Astrocyte of the cerebellum (primary cell): ENCODE measurements at places on chromosomes 7 and 10.

DNA sequence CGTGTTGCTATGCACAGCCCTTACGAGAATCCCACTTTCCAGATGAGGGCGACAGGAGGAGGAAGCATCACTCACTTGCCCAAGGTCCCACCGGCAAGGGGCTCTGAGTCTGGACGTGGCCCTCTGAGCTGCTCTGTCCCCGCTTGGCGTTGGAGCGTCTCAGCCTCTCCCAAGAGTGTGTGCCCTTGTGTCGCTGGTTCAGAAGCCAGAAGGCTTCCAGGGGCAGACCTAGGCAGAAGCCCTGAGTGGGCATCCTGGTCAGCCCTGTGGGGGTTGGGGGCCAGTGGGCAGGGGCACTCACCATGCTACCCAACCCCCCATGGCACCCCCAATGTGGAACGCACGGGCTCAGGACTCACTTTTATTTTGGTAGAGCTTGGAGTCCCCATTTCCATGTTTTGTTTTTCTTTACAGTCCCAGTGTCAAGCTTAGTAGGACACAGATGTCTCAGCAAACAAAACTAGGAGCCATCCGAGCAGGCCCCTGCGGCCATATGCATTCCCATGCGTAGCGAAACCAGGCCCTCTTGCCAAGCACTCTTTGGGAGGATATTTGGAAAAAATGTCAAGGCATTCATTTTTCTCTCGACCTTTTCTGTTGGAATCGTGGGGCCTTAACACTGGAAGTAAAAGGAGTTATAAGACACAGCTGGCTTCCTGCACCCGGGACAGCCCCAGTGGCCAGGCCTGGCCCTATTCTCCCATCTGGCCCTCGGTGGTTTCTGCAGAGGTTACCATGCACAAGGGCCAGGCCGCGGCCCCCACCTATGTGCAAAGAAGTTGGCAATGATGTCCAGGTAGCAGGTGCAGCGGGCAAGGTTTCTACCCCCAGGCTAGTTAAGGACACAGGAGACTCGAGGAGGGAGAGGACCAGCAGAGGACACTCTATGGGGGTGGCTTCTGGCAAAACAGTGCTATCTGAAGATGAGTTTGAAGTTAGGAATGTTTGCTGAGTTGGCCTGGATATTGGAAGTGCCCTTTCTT, 97.0 kb downstream of the LHPP start:
- DNase-seq, result no peak

DNA sequence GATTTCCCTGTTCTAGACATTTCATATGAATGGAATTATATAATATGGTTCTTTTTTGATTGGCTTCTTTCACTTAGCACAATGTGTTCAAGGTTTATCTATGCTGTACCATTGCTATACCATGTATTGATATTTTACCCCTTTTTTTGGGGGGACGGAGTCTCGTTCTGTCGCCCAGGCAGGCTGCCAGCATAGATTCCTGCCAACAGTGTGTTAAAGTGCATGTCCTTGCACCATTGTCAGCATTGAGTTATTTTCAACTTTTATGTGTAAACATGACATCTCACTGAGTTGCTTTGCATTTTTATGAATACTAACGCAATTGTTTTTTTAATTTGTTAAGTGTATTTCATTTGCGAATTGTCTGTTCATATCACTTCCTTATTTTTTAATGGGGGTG, 4.9 kb downstream of the ABCC2 start:
- no peak for DNase-seq

- no peak for DNase-seq
Measured at GRCh38 chr10:131430716-131431412, 119.3 kb upstream of the TCERG1L start.

DNA sequence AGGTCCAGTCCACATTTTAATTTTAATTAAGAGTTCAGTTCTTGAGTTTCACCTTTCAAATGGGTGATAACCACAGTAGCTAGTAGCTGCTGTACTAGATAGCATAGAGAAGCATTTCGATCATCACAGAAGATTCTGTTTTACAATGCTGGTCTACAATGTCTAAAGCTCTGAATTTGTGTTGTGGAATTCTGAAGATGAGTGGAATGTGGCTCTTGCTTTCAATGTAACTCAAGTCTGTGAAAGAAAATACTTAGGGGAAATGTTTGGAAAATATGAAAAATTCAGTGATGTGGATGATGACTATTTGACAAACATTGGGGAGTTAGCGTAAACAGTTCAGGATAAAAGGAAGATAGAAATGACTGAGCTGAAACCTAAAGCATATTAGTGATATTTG, 139.4 kb downstream of the GNAT3 start:
- DNase-seq, result no peak

- no peak for DNase-seq
Measured at GRCh38 chr7:137873979-137874777, 27.4 kb upstream of the DGKI start.

DNA sequence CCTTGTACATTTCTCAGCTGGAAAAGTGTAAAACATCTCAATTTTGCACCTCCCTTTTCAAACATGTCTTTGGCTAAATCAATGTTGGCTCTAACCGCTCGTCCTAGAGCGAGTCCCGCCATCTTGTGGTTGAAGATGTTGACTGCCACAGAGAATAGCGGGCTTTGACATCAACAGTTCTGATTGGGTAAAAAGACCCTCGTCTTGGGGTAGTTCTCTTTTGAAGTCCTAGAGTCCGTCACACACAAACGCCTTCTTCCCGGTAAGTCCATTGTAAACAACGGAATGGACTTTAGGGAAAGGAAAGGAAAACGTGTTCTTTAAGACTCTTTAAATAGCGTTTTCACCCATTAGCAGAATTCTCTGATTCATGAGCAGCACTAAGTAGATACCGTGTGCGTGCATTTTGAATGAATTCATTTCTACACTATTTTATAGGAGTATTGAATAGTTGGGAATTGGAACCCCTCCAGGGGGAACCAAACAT, 452 bp upstream of the RPP30 start:
- peak; percentile 68 for DNase-seq

GRCh38 chr7:83957333-83957732, 237.3 kb downstream of the SEMA3A start:
- DNase-seq, result no peak

DNA sequence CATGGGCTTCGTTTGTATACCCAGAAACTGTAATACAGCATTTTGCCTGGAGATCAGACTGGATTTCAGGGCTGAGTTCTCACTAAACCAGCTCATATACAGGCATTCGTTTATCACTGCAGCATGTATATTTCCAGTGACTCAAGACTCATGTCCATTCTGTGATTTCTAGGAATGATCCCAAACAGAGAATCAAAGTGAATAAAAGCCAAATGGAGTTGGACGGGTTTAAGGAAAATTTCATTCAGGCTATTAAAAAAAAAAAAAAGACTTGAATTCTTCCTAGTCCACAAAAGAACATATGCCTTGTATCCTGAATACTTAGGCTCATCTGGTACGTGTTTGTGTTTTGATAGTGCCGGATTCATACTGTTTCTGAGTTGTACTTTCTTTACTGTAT, 46.8 kb downstream of the TET1 start:
- DNase-seq, result no peak

- DNase-seq, result no peak
Measured at GRCh38 chr7:2009541-2010001, 223.2 kb downstream of the MAD1L1 start.

GRCh38 chr7:95865716-95866371, 93.5 kb downstream of the DYNC1I1 start:
- DNase-seq, result peak; percentile 4

DNA sequence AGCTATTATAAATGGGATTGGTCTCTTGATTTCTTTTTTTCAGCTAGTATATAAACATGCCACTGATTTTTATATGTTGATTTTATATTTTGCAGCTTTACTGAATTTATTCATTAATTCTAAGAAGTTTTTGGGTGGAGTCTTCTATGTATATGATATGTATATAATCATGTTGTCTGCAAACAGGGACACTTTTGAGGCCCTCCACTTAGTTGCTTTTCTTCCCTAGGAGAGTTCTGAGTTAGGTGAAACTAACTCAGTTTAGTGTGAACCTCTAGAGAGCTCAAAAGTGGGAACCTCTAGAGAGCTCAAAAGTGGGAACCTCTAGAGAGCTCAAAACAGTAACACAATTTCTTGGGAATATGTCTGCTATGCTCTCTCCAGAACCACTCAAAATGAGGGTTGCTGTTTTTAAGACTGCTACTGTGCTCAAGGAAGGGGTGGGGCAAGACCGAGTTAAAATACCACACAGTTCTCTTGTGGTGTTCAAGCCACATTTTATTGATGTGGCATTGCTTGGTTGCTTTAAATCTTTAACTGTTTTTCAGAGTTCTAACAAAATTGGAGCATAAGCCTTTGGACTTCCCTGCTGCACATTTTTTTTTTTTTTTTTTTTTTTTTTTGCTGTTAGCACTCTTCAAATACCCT, 13.2 kb downstream of the CCDC7 start:
- DNase-seq, result no peak

DNA sequence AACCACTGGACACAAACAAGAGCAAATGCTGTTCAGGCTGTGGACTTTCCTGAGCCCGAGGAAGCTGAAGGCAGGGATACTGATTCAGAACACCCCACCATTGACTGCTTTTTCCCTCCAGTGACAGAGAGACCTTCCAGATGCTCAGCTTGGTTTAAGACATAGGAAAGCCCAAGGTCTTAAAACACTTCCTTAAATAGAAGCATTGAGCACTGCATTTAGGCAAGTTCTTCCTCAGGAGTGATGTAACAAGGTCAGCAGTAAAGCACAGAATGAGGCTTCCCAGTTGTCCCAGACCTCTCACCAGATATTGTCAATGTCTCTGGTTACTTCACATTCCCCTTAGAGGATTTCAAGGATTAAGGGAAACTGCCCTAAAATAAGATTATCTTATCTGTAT, 19.6 kb upstream of the CDCA7L start:
- no peak for DNase-seq

- DNase-seq, result no peak
Measured at GRCh38 chr7:139673230-139673629, 104.6 kb downstream of the HIPK2 start.

DNA sequence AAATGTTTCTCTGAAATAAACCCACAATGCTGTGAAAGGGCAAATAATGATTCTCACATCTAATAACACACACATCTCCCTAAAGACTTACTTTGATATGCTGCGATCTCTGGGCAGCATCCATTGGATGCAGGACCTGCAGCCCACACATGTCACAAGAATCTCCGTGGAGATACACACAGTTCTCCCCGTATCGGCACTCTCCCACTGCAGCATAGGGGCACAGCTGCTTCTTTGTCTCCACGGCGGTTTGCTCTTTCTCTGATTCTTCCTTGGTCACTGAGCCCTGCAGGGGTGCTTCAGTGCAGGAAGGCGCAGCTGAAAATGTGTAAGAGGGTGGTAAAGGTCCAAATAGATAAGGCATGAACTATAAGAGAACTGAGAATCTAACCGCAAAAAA, 20.4 kb downstream of the MKRN1 start:
- DNase-seq, result no peak

DNA sequence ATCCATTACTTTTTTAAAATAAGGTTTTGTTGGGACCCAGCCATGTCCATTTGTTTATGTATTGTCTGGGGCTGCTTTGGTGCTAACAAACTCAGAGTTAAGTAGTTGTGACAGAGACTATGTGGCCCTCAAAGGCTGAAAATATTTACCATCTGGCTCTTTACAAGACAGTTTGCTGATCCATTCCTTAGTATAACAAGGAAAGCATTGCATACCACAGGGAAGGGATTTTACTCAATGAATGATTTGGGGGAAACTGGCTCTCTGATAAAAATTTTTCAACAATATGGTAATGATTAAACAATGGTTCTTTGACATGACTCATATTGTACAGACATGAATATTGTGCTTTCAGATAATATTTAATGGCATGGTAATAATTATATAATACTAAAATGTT, 738.1 kb downstream of the KCNMA1 start:
- DNase-seq, result no peak

DNA sequence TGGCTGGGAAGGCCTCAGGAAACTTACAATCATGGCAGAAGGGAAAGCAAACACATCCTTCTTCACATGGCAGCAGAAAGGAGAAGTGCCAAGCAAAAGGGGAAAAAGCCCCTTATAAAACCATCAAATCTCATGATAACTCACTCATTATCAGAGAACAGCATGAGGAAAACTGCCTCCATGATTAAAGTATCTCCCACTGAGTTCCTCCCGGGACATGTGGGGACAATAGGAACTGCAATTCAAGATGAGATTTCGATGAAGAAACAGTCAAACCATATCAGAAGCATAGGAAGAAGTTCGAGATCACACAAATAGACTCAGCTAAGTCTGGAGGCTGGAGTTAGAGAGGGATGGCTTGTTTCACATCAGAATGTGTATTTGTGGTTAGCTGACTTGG, 869.4 kb upstream of the PHF14 start:
- DNase-seq, result no peak

- DNase-seq, result peak; percentile 34
Measured at GRCh38 chr10:29896053-29896452, 163.3 kb downstream of the JCAD start.

- no peak for DNase-seq
Measured at GRCh38 chr10:130924138-130924819, 387.2 kb downstream of the TCERG1L start.

- DNase-seq, result no peak
Measured at GRCh38 chr7:74518041-74518440, 64.3 kb downstream of the GTF2IRD1 start.

GRCh38 chr7:155744971-155745683, 67.1 kb downstream of the SHH start:
- no peak for DNase-seq

DNA sequence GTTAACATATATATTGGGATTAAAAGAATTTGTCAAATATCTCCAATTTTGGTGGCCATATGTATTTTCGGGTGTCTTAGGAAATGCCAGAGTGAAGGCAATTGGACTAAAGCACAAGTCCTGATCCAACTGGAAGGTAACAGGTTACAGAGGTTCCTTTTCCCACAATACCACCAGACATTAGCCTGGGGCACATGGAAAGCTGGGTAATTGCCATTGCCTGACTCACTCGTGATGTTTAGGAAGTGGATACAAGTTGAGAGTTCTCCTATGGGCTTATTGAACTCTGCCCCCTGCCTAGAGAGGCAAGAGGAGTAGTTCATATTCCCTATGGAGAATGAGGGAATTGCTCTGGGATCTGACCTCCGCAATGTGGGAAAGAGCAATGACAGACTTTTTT, 5.7 kb downstream of the DNAH11 start:
- DNase-seq, result no peak

DNA sequence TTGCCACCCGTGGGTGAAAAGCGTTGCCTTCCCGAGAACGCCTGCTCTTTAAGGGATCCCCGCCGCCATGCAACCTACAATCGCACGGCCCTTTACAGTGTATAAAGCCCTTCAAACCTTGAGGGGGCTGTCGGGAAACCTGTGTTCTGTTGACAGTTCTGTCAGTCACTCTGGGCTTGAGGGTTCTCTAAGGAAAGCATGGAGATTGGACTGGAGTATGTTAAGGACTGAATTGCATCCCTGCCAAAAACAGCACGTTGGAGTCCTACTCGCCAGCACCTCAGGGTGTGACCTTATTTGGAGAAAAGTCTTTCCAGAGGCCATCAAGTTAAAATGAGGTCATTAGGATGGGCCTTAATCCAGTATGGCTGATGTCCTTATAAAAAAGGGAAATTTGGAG, 70.6 kb downstream of the PFKFB3 start:
- no peak for DNase-seq

- no peak for DNase-seq
Measured at GRCh38 chr10:71467161-71467560, 70.4 kb downstream of the CDH23 start.
